Caki2 (cell line): ENCODE measurements at places on chromosomes 11 and 22. TPM values are rescaled to one million over a fixed set of nuclear protein-coding genes. Genes with fewer than 3 reads are reported as not detected.

DNA sequence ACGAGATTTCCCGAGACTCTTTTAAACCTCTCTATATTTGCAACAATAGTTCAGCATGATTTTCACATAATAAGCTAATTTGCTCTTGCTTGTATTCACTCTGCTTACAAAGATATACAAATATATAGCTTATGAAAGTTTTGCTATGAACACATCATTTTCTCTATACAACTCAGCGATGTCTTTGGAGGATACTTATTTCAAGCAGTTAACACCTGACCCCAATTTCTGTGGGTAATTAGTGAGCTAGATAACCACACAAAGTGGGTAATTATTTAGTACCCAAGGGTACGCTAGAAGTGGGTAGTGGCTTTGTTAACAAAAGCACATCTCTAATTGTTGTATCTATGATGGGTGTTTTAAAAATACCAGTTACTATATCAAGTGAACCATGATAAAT, 12.3 kb downstream of the BLID start:
- no peak for DNase-seq

DNA sequence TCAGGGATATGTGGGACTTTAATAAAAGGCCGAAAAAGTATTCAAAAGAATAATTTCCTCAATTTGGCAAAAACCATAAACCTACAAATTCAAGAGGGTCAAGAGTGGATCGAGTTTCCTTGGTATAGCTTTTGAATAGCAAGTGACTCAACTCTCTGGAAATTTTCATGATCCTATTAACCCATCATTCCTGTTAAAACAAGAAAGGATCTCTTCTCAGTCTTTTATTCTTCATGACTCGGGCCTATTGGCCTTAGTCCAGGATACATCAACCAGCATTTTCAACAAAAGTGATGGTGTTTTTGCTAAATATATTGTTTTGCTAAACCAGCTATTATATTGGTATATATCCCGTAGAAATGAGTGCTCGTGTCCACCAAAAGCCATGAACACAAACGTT, 110.3 kb downstream of the ATXN10 start:
- DNase-seq = no peak

DNA sequence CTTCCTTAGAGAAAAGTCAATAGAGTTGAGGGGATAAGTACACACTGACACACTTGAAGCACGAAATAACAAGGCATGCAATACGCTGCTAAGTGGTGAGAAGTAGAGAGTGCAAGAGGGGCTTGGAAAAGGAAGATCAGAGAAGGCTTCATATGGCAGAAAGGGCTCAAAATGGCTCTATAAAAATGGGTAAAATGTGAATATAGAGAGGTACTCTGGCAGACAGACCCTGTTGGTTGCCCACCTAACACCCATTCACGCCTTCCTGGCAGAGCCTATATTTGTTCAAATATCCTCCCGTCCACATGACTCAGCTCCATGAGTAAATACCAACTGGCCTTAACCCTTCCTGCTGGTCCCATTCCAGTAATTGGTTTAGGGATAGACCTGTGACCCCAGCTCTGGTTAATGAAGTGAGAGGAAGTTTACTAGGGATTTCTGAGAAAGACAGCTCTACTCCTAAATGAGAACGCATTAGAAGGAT, 38.9 kb upstream of the CCDC34 start:
- DNase-seq = no peak

GRCh38 chr11:126543691-126544090, 188.2 kb downstream of the ST3GAL4 start:
- no peak for DNase-seq

DNA sequence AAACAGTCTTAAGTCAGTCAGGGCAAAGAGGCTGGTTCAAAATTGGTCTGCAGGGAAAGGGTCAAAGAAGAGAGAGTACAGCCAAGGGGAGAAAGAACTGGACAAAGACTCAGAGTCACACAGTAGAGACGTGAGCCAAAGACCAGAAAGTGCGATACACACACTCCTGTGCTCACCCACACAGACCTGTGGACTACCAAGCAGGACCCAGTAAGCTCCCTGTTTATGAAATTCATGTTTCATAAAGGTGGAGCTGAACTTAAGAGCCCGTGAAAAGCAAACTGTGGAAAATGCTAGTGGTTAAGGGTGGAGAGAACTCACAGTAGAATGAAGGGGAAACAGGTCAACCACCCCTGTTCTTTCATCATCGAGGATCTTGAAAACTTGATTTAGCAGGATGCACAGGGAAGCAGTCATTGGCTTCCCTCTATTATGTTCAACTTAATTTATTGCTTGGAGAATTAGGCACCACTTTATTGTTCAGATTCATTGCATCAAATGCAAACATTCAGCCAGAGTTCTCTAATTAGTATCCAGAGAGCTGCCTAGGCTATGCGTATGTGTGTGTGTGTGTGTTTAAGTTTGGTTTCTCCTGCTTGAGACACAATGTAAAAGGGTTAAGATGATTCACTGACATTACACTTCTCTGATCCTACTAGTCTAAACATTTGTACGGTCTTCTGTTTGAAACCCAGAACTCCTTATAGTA, 160.9 kb upstream of the MTMR2 start:
- DNase-seq = no peak

DNA sequence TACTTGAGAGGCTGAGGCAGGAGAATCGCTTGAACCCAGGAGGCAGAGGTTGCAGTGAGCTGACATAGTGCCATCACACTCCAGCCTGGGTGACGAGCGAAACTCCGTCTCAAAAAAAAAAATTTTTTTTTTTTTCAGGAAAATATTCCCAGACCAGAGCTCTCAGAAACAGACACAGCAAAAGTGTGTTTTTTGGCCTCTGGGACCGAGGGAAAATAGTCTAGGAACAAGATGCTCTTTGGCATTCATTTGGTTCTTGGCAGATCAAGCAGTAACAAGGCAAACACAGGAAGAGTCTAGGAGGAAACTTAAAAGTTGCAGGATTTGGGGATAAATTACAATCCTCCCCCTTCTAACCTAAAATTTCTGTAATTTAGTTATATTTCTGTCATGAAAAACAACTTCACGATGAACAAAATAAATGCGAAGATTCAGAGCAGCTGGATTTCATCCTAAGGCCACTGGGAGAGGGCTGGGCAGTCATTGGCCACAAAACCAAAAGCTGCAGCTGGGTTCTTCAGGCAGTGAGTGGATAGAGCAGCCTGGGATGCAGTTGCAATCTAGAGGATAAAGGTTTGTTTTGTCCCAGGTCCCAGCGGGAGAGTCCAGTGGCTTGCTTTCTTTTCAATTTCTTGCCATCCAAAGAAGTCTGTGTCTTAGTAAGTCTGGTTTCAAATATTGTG, 19.7 kb downstream of the ATG16L2 start:
- no peak for DNase-seq

GRCh38 chr11:119635776-119636175, 93.2 kb downstream of the NECTIN1 start:
- no peak for DNase-seq

- no peak for DNase-seq
Measured at GRCh38 chr11:69540118-69541000, 58.9 kb downstream of the LINC01488 start.

GRCh38 chr11:94747146-94747545, 21.0 kb upstream of the AMOTL1 start:
- DNase-seq = peak; percentile 71

- peak; percentile 18 for DNase-seq
Measured at GRCh38 chr11:69080257-69080995, 31.7 kb downstream of the TPCN2 start.

- DNase-seq = no peak
Measured at GRCh38 chr22:17475318-17476230, 87.7 kb upstream of the SLC25A18 start.

- DNase-seq = no peak
Measured at GRCh38 chr11:95415837-95416304, 184.9 kb upstream of the SESN3 start.

DNA sequence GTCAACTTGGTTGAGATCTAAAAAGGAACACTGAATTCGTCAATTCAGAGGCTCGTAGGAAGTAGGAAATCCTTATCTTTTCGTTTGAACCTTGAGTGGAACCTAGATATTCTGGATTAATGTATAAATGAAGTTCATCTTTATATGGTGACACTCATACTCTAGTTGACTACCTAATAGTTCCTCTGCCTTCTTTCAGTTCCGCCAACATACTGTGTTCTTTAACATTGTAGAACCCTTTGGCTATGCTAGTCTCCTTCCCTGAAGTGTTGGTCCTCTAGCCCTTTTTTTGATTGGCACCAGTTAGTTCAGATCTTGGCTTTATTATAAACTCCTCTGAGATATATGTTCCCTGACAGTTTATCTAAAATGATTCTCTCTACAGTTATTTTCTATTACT, 1.5 kb downstream of the ATM start:
- no peak for DNase-seq

DNA sequence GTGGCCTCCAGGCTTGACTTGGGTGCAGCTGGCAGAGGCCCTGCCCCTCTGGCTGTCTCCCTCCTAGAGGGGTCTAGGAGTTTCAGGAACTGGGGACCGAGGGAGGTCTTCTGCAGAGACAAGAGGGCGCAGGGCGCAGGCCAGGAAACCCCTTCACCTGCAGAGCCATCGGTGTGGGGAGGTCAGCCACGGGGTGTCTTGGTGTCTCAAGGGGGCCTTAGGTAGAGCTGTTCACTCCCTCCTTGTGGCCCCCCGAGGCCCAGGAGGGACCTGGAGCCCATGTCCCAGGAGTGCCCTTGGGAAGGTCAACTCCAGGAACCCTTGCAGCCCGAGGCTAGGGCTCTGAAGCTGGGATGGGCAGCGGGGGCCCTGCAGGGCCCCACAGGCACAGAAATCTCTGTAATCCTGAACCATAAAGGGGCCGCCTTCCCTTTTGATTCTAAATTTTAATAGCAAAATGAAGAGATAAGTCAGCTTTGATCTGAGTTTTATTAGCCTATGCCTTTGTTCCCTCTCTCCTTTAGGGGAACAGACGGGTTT, 31.4 kb upstream of the TH start:
- no peak for DNase-seq

DNA sequence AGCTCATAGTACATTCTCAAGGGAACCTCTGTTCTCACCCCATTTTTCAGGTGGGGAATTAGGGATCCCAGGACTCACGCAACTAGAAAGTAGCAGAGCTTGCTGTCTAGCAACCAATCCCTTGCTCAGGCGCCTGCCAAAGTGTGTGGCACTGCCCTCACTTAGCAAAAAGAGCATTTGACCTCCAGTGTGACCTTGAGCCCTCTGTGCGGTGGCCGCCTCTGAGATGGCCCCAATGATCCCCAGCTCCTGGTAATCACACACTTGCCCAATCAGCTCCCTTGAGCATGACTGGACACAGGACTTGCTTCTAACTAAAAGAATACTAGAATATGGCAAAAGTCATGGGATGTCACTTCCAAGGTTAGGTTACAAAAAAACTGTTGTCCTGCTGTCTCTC, 2.6 kb upstream of the LGALS2 start:
- DNase-seq = no peak

- DNase-seq = no peak
Measured at GRCh38 chr22:24001314-24001713, 3.9 kb downstream of the GSTT4 start.

DNA sequence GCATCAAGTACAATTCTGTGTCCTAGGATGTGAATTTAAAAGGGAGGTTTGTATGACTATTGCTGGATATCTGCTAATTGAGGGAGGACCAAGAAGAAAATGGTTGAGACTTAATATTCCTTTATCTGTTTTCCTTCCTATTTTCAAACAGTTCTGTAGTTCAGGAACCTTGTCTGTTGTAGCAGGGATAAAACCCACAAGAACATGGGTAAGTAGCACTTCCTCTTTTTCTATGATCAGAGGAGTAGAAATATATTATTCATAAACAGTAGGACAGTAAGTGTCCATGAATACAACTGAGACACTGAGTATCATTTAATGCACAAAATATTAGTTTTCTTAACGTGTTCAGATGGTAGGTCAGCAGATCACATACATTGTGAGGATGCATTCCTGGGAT, 7.6 kb downstream of the MS4A3 start:
- DNase-seq = no peak

DNA sequence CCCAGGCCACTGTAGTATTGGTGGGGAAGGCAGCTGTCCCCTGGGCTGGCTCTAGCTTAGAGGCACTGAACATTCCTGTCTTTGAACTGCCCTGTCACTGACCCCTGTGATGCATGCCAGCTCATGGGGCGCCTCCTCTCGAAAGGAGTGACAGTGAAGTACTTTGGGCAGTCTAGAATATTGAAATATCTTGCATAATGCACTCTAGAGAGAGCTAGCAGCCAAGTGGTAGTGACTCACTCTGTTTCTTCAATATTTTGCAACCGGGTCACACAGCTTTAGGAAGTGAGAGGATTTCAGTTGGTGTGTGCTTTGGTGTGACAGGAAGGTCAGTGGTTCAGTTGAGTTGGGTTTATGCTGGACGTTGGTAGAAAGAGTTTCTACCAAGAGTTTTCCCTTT, 35.5 kb upstream of the ST14 start:
- DNase-seq = peak; percentile 58

DNA sequence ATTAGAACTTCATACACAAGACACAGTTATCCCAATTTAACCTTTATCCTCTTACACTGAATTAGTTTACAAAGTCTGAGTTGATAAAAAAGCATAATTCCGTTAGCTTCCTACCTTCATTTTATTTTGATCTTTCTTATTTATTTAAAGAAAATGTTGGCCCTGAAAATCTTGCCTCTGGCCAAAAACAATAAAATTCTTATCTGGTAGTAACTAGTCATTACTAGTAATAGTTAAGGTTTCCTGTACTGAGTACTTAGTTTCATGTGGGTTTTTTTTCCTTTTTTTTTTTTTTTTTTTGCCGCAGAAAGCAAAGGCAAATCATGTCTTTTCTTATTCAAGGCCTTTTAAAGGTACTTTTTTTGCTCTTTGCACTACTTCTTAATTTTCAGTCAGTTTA, 120.6 kb downstream of the PAX6 start:
- no peak for DNase-seq

PTPRCAP gene
- total RNA-seq = not detected in 2 replicates

UNC93B1 gene
- total RNA-seq = 44.3 and 60.6 TPM in 2 replicates

CAT gene
- 32.4 and 65.7 TPM in 2 replicates for total RNA-seq

BATF2 gene
- 2.3 TPM in 1 of 2 replicates, not detected in the other for total RNA-seq

KCNJ5 gene
- 0.14 TPM in 1 of 2 replicates, not detected in the other for total RNA-seq

USP2 gene
- 3.7 TPM in 1 of 2 replicates, not detected in the other for total RNA-seq

KCNJ11 gene
- 4.7 and 5.3 TPM in 2 replicates for total RNA-seq

NUMA1 gene
- 73.8 and 81.0 TPM in 2 replicates for total RNA-seq

TMEM132A gene
- 33.6 and 36.7 TPM in 2 replicates for total RNA-seq

JAM3 gene
- not detected in 2 replicates for total RNA-seq

GRIK4 gene
- not detected in 2 replicates for total RNA-seq

CCDC157 gene
- total RNA-seq = 2.0 and 2.2 TPM in 2 replicates

TSPAN18 gene
- total RNA-seq = not detected in 2 replicates

OR52I2 gene
- not detected in 2 replicates for total RNA-seq
